ENCODE measurements at places on chromosomes 13 and 19.

DNA sequence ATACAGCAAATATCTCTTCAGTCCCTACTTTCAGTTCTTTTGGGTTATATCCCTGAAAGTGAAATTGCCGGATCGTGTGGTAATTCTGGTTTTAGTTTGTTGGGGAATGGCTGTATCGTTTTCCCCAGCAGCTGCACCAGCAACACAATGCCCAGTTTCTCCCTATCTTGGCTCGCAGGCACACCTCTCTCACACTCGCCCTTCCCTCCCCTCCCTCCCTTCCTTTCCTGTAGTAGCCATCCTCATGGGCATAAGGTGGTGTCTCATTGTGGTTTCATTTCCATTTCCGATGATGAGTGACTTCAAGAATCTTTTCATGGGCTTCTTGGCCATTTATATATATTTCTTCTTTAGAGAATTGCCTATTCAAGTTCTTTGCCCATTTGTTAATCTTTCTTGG lies 8.6 kb upstream of the GPR18 start:
- no peak for DNase-seq

DNA sequence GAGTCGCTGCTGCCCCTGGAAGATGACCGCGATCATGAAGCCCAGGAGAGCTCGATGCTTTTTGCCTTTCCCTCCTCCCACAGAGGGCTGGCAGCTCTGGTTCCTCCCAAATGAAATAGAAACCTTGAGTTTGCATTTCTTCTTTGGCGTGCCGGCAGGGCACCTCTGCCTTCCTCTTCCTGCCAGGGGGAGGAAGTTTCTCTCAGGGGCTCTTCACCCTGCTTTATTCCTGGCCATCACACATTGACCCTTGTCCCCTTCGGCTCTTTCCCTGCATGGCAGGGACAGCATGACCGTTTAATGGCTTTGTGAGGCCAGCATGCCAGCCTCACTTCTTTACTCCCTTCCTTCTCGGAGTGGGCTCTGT lies 47.9 kb downstream of the ACTN4 start:
- no peak for DNase-seq

DNA sequence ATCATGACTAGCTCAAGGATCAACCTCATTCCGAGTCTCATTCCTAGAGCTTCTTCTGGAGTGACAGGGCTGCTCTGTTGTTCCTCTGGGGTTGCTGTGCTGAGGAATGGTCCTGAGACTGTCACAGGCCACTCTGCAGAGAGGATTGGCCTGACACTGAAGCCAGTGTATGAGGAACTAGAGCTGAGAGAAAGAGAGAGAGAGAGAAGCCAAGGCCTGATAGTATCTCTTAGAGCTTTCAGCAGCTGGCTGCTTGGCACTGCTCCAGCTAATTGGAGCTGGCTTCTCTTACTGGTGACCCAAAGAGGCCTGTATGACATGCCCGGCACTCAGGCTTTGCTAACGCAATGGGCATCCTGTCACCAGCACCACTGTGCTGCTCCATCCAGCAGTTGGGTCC lies 73.4 kb upstream of the FLT1 start:
- DNase-seq, result no peak

GRCh38 chr13:99976575-99976974 lies 5.0 kb upstream of the ZIC5 start:
- no peak for DNase-seq

DNA sequence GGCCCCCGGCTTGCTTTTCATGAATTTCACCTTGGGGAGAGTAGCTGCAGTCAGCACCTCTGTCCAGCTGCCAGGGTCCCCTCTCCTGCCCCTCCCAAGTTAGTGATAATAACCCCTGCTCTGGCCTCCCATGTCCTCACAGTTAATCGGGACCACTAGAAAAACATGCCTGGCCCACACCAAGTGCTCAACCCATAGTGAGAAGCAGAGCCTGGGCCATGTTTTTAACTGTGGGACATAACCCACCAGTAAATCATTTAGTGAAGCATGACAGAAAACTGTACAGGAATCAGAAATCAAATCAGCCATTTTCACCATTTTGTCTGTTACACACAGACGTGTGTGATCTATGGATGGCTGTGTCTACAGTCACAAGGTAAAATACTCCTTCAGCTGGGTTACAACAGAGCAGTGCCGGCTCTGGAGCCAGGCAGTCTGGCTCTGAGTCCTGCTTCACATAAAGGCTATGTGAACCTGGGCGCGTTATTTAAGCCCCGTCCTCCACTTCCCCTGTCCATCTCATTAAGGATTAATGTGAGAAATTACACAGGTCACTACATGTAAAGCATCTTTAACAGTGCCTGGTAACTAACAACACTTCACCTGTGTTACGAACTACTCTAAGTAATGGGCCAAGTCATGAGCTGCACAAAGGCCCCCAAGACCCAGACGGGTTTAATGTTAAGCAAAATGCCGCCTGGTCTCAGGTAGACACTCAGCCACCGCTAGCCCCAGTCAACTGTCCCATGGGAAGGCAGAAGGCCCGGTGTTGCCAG lies 7.6 kb upstream of the ECH1 start:
- no peak for DNase-seq

DNA sequence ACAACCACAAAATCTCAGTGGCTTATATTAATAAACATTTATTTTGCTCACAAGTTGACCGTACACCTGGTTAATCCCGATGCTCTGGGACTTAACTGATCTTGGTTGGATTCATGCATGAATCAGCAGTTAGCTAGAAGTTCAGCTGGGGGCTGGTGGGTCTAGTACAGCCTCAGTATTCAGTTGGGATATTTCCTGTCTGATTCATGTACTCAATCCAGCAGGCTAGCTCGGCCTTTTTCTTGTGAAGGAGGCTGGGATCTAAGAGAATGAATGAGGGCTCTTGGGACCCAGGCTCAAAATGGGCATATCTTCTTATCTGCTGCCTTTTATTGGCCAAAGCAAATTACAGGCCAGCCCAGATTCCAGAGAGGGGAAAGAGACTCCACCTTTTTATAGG lies 178.8 kb downstream of the KCTD12 start:
- DNase-seq, result no peak
